ENCODE measurements at places on chromosomes 2 and 18.

GRCh38 chr18:22320771-22321170 lies 96.9 kb downstream of the CTAGE1 start:
- no peak for DNase-seq

DNA sequence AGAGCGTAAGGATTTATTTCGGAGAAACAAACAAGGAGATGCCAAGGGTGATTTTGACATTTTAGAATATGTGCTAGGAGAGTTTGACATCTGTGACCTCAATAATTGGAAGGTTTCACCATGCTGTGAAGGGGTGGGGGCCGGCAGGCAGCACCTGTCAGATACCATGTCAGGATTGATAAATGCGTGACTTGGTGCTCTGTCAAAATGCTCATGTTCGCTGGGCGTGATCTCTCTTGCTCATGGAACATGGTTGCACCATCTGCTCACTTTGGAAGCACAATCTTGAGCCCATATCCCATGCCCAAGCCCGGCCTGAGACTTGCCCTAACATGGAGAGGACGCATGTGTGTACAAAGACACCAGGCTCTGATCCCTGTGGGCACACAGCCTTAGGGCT lies 347.6 kb downstream of the RNF144A start:
- DNase-seq = no peak

GRCh38 chr2:150476809-150477302 lies 10.6 kb downstream of the RND3 start:
- DNase-seq = no peak

DNA sequence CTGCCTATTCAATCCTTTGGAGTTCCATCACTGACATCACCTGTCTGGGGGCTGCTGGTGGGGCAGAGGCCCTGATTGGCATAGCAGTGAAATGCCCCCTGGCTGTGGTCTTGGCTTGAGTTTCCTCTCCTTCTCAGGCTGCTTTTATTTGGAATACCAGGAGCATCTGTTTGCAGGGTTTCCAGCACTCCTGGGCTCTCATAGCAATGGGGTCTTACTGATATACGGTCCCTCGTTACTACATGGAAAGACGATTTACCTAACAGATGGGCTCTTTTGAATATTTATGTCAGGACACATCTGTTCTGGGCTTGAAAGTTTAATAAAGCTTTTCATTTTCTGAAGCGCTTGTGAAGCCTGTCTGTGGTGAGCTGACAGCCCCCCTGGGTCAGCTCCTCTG lies 230.3 kb downstream of the SLC4A3 start:
- DNase-seq = no peak

- no peak for DNase-seq
These were observed 787.9 kb upstream of the RAB6C start for GRCh38 chr2:129191530-129191929.

GRCh38 chr2:147442816-147443215 lies 402.0 kb upstream of the ACVR2A start:
- no peak for DNase-seq

DNA sequence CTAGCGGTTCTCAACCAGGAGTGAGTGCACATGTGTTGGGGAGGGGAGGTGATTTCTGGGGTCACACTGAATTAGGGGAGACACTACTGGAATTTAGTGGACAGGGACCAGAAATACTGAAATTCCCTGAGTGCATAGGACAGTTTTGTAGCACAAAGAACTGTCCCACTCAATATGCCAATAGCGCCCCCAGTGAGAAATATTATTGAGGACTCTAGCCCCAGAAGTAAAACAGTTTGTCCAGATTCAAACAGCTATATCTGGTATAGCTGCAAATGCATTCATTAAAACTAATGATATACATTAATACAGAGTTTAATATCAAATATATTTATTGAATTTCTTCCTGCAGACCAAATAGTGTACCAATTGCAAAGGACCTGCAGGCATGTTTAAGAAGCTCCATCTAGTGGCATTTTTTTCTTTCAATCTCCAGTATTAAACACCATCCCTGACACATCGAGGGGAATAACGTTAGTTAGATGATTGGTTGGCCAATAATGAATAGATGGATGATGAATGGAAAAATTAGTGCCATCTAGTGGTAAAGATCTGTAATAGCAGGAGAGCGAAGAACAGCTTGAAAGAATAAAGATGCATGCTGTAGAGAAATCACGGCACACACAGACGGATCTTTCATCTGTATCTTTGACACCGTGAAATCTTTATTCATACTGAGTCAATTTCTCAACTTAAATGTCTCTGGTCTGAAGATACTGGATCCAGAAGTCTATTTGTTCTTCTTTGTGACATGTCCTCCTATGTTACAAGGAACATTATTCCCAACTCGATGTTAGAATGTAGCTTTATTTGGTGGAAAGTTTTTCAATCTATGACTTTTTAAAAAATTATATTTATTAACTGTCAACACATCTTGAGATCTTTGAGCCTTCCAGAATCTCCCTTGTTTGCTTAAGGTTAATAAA lies 62.5 kb downstream of the DHRS9 start:
- DNase-seq = no peak

DNA sequence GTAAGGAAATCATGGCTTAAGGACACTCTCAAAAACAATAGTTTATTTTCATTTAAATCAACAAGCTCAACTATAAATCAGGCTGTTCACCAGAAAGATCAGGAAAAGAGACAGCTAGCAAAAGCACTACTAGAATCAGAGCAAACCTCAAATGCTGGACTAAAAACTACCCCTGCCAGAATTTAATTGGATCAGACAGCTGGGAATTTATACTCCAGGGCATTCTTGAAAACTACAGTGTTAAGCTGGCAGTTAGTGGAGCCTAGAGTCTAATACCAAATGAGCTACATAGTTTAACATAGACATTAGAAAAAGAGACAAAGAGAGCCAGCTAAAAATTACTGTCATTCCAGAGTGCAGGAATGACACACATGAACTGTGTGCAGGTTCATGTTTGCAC lies 1016.4 kb upstream of the CRIM1 start:
- no peak for DNase-seq

- no peak for DNase-seq
These were observed 673.8 kb downstream of the ARHGAP15 start for GRCh38 chr2:143802871-143803650.

- DNase-seq = no peak
These were observed 409.3 kb upstream of the KCNH7 start for GRCh38 chr2:163247847-163248220.

DNA sequence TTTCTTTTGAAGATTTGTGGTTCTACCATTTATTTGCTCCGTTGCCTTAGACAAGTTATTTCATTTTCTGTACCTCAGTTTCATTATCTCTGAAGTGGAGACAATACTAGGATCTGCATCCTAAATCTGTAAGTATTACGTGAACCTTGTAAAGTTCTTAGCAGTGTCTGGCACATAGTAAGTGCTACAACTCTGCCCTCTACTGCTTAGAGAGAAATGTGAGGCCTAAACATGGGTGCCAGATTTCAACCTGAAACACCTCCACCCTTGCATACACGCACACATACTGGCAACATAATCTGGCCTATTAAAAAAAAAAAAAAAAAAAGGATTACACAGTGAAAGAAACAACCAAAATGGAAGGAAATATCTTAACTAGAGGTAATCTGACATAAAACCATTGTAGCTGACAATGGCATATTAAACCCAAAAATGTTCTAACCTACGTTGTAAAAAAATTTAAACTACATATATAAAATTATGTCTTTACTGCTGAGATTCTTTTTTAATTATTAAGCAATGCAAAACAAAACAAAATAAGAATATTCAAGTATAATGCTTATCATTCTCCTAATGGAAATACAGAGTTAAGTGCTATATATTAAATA lies 132.6 kb downstream of the MAP2 start:
- DNase-seq = no peak

GRCh38 chr2:135914485-135914884 lies 38.2 kb upstream of the MCM6 start:
- DNase-seq = no peak

DNA sequence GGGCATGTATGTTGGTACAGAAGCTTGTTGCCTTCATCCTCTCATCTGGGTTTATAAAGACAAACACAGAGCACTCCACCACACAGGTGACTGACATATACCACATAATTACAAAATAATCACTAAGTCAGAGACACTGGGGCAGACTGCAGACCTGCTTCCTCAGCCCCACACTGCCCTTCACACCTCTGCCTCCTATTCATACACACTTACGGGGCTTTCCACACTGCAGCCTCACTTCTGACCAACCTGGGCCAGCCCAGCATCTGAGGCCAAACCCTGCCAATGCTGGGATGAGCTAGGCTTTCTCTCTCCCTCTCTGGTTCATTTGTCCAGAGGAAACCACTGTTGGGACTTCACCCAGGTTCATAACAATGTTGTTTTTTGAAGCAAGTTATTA lies 4.5 kb downstream of the EMX1 start:
- DNase-seq = no peak

GRCh38 chr2:239934571-239935171 lies 90.5 kb downstream of the NDUFA10 start:
- DNase-seq = peak; percentile 49

- DNase-seq = no peak
These were observed 140.7 kb downstream of the RNF144A start for GRCh38 chr2:7057865-7058400.

DNA sequence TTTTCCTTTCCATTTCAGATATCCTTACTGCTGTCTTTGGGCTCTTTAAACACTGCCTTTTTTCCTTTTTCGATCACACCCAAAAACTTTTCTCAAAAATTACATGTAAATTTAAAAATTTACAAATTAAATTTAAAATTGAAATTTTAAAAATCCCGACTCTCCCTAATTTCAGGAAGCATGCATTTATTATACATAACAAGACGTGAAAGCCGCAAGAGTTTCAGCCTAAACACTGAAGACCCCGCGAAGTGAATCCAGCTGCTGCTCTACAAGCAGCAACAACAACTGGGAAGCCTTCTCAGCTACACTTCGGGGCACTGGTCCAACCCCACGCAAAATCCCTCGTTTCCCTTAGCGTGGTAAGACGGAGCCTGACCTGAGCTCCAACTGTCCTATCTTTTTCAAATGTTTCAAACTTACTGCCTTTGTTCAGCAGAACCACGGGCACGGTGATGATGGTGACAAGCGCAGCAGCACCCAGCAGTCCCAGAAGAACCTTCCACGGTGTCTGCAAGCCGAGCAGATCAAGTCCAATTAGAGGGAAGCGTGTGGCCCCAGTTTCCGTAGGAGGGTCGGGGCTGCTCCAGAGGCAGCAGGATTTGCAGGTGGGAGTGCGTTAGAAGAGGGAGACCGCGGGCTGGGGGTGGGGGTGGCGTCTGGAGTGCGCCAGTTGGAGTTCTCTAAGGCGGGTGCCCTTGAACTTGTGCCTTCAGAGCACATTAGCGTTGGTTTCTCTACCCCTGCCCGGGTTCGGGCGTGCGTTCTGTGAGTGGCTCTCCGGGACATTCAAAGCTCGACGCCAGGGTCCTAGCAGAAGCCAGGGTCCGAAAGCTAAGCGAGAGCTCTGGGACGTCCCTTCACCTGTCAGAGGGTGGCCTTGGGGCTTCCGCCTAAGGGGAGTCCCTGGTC lies 783 bp downstream of the DPP4 start:
- DNase-seq = no peak

DNA sequence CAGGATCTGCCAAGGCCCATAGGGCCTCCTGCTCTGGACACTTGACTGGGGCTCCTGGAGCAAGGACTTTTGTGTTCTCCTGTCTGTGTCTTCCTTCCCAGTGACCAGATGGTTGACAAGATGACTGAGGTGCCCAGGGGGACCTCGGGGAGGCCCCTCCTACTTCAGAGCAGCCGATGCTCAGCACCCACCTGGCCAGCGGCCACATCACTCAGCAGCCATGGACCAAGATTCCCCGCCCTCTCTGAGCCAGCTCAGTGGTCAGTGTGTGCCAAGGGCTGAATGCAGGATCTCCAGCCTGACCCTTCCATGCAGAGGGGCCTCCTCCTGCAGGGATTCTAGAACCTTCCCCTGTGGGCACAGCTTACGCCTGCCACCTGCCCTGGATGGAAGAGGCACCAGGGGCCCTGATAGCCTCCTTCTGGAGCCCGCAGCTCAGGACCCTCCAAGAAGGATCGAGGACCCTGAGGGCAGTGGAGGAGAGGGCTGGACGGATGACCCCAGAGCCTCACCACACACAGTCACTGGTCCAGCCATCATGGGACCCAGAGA lies 87.4 kb upstream of the GPC1 start:
- no peak for DNase-seq

- DNase-seq = no peak
These were observed 25.8 kb downstream of the CASP10 start for GRCh38 chr2:201208563-201209252.

GRCh38 chr2:58427572-58428095 lies 186.5 kb upstream of the FANCL start:
- DNase-seq = no peak

DNA sequence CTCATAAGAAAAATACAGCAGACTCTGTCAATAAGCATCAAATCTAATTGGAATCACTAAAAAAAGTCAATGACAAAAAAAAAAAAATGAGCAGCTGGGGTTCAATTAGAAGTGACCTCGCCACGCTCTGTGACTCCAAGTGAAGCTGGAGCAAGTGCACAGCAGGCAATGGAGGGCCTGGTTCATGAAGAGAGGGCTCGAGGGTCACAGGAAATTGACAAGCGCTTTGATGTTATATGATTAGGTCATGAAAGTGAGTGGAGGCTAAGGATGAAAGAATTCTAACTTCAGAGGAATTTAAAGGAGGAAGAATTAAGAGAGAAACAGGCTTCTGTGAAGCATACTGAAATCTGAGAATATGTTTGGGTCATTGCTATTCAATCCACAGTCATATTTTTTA lies 85.4 kb upstream of the TMEM18 start:
- no peak for DNase-seq

DNA sequence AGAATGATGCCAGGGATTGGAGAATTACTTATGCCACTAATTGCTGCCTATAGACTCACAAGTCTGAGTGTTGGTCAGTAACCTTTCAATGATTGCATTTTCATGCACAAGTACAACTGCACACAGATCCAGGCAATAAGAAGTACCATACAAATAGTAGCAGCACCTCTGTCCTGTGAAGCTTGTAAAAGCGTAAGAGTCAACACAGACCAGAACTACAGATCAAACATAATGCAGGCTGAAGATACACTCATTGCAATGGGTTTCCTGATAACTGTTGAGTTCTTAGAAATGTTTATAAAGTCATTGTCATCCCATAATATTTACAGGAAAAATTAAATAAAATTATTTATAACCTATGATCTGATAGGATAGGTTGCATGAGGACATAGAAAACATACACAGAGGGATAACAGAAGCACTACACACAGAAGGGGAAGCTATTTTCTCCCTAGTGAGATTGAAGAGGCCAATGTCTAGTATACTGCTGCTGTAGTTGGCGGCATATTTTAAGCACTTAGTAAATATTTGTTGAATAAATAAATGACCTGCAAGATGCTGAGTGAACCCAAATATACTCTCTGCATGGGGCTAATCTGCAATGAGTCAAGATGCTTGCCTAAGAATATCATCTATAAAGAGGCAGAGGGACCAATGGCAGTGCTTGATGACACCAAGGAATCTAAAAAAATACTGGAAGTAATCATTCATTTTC lies 5.7 kb upstream of the PIK3C3 start:
- no peak for DNase-seq

DNA sequence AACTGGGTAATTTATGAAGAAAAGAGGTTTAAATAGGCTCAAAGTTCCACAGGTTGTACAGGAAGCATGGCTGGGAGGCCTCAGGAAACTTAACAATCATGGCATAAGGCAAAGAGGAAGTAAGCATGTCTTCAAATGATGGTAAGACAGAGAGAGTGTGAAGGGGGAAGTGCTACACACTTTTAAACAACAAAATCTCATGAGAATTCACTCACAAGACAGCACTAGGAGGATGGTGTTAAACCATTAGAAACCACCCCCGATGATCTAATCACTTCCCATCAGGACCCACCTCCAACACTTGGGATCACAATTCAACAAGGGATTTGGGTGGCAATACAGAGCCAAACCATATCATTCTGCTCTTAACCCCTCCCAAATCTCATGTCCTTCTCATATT lies 34.9 kb downstream of the CFAP210 start:
- DNase-seq = no peak

Measured in activated naive CD8-positive, alpha-beta T cell treated with anti-CD3 and anti-CD28 coated beads, Interleukin-2, amount 10 ng/mL, durations not matched to agents 7 days and 5 days (primary cell).